ENCODE measurements at places on chromosomes 3 and 15.

GRCh38 chr15:78308422-78309032 lies 9.1 kb upstream of the SKIC8 start:
- DNase-seq, result peak; percentile 72

- no peak for DNase-seq
These were observed 99.9 kb downstream of the CD200R1L start for GRCh38 chr3:112746675-112747280.

DNA sequence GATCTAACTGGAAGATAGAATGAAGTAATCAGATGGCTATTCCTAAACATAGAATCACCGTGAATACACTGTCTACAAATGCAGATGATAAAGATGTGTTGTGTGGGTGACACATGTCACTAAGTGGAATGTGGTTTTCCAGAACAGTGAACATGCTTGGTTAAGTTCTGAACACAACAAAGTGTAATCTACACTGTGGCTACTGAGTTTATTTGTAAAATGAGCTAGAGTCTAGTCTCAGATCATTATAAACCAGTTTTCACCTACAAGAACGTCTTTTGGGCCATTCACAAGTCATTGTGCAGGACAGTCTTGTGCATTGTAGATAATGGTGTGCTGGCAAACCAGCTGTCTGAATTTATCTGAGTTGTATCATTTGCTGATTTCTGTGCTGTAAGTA lies 35.3 kb downstream of the OXNAD1 start:
- no peak for DNase-seq

DNA sequence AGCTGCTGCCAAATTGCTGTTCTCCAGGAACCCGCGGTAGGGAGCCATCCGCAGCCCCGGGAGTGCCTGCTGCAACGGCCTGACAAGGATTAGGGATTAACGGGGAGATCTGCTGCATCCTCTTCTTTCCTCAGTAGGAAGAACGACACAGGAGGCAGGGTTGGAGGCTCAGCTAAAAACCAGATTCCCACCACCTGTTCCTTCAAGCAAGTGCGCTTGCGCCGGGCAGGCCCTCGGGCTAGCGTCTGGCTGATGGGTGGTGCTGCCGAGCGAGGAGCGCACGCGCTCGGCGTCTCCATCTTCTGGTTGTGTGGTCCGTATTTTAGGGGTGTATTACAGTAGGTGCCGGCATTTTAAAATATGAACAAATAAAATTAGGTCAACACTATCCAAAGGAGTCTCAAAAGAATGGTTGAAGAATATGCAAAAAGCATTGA lies 25.4 kb upstream of the SLC25A26 start:
- DNase-seq, result peak; percentile 40

- no peak for DNase-seq
These were observed 32.4 kb downstream of the LRRC28 start for GRCh38 chr15:99283717-99284116.

- DNase-seq, result no peak
These were observed 85.8 kb downstream of the RPLP1 start for GRCh38 chr15:69538379-69538778.

GRCh38 chr3:19539518-19540392 lies 391.4 kb downstream of the KCNH8 start:
- DNase-seq, result no peak

DNA sequence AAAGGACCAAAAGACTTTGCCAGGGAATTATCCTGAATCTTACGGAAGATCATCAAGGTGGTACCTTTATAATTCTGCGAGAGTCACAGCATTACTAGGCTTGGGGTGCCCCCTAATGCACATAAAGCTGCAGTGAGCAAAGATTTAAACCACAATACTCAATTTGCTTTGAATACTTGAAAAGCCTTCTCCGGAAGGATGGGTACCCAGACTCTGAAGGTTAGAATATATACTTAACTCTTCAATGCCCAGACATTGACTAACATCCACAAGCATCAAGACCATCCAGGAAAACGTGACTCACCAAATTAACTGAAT lies 117.8 kb upstream of the KCNH8 start:
- DNase-seq, result no peak

DNA sequence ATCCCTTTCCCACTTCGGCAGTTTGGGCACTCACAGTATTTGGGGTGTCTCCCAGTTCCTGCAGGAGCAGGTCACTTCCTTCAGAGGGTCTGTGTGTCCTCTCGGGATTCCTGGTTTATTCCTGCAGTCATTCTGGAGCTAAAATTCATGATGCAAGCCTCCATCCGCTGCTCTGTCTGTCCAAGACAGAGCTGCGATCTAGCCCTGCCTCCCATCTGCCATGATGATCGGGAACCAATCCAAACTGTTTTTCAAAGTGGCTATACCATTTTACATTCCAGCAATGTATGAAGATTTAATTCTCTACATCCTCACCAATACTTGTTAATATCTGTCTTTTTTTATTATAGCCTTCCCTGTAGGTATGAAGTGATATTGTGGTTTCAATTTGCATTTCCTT lies 273.0 kb downstream of the EPHB1 start:
- no peak for DNase-seq

- peak; percentile 32 for DNase-seq
These were observed 716 bp downstream of the SELENOS start for GRCh38 chr15:101276501-101277037.

GRCh38 chr3:159798951-159799350 lies 189.7 kb upstream of the IL12A start:
- DNase-seq, result peak; percentile 67

DNA sequence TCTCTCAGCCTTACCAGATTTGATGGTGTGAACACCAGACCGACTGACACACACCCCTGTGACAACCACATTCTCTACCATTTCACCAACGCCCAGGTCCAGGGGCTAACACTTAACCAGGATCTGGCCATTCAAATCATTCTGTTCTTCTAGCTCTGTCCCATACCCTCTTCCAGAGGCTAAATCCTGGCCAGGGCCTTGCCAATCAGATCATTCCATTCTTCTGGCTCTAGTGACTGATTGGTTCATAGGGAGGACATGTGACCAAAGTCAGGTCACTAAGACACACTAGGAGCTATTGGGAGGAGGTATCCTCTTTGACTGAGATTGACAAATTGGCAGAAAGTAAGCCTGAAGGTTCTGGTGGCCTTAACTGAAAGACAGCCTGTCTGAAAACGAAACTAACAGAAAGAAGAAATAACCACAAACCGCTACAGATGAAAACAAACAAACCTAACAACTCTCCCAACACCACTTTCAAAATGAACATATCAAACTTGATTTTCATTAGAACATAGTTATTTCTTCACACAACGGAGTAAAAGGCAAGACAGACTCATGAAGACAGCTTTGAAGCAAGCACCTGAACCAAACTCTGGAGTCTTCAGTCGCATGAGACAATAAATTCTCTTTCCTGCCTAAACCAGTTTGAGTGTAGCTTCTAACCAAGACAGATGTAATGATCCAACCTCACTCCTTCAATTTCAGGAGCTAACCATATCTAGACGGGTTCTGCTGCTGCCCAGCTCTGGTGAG lies 68.5 kb downstream of the TRANK1 start:
- DNase-seq, result peak; percentile 18

- no peak for DNase-seq
These were observed 33.7 kb downstream of the IDH3A start for GRCh38 chr15:78182821-78183220.

DNA sequence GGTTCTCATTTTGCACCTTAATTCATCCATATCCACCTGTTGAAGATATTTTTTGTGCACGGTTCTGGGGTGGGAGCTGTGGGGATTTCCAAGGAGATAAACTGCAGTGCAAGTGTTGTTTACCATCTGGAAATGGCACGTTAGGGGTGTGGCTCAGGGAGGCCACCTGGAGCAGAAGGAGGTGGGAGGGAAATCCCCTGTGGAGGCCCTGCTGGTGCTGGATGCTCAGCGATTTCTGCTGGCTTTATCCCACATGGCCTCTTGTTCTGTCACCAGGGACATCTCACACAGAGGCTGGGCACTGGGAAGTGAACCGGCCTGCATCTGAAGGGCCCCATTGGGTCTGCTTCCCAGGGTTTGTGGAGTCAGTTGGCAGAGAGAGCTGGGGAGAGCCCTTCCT lies 24.3 kb downstream of the TRPM1 start:
- no peak for DNase-seq

DNA sequence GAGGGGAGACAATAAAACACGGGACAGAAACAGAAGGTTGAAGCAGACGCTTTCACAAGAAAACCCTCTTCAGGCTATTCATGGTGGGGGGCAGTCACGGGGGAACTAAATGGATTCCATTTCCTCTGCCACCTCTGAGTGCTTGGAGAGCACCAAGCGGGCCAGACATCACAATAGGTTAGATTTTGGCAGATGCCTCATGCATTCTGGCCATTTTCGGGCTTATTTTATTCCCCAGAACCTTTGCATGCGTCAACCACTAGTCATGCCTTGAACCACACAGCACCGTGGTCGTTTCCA lies 82.2 kb downstream of the RORA start:
- no peak for DNase-seq

GRCh38 chr15:90230071-90230494 lies 3.7 kb downstream of the CIB1 start:
- DNase-seq, result no peak

DNA sequence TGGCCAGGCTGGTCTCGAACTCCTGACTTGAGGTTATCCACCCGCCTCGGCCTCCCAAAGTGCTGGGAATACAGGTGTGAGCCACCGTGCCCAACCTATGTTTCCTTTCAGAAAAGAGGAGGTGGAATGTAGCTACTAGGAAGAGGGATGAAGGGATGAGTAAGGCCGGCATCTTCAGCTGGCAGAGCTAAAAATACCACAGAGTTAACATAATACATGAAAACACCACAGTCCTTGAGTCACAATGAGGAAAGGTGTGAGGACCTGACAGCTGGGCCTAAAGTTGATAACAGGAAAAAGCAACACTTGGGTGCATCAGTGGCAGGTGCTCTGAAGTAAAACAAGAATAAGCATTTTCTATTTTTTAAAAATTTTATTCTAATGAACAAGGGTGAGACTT lies 392.2 kb downstream of the DIPK2A start:
- DNase-seq, result no peak
